Activated CD4-positive, alpha-beta T cell treated with anti-CD3 and anti-CD28 coated beads for 4 hours (primary cell): ENCODE measurements at places on chromosomes 3 and 15.
A peak's percentile ranks its signal among the peaks of the same experiment; 100 is the strongest.

GRCh38 chr3:23797491-23797890 is 8.3 kb upstream of the UBE2E1 start:
- DNase-seq = no peak

DNA sequence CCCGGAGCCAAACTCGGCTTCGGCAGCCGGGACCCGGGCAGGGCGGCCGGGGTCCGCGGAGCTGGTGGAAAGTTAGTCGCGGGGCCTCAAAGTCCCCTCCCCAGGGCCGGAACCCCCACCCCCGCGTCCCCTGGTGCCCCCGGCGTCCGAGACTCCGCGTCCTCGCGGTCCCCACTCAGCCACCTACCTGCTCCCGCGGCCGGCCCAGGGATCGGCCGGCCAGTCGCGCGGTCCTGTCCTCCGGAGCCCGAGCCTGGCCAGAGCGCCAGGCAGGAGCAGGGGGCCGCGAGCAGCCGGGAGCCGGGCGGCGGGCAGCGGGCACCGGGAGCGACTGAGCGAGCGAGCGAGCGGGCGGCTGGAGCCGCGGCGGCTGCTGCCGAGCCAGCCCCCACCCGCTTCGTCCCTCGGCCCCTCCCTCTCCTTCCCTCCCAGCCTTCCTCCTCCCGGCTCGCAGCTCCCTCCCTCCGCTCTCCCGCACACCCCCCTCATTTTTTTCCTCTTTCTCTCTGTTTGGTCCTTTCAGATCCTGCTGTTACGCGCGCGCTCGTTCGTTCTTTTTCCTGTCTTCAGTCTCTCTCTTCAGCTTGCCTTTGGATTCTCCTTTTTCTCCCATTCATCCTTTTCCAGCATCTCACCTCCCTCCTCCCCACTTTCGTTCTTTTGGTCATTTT is at the start of gene MEGF11:
Gene MEGF11 (minus strand): TSS at position 333 of the 671 bp plus-strand sequence. CDS start 125,347 bp downstream, outside the sequence.
- no peak for DNase-seq

DNA sequence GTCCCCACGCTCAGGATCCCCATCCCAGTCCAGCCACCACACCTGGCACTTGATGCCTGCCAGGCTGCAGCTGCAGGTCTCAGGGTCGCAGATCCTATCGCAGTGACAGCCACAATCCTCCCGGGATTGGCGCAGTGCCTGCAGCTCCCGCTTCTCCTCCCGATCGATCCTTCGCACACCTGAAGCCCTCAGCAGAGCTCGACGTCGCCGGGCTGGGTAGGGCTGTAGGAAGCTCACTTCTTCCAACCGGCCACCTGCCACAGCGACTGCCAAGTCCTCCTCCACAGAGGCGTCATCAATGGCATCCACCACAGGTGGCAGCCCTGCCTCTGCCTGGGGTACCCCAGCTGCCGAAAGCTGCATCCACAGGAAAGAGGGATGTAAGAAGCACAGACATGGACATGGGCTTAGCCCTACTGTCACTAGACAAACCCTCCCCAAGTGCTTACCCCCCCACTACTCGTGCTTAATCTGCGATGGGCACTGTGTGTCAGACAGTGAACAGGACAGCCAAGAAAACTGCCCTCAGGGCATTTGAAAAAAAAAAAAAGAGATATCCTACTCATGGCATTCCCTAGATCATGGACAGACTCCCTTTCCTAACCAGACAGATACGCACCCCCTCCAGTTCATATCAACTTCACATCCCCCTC is 9.2 kb downstream of the CSRNP1 start:
- DNase-seq = no peak

GRCh38 chr3:9994086-9994844 is 7.6 kb upstream of the EMC3 start:
- no peak for DNase-seq

DNA sequence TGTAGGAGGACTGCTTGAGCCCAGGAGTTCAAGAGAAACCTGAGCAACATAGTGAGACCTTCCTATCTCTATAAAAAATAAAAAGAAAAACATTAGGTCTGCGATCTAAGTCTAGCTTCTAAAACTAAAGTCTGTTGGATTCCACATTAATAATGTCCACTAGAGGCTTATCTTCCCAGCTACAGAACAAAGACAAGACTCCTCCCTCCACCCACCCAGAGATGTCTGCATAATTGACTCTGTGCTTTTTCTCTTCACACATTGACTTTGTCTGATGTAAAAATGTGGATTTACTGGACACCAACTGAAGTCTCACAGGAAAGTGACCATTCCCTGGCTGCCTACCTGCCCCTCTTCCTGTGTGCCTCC is 91.8 kb downstream of the ATP10A start:
- no peak for DNase-seq

DNA sequence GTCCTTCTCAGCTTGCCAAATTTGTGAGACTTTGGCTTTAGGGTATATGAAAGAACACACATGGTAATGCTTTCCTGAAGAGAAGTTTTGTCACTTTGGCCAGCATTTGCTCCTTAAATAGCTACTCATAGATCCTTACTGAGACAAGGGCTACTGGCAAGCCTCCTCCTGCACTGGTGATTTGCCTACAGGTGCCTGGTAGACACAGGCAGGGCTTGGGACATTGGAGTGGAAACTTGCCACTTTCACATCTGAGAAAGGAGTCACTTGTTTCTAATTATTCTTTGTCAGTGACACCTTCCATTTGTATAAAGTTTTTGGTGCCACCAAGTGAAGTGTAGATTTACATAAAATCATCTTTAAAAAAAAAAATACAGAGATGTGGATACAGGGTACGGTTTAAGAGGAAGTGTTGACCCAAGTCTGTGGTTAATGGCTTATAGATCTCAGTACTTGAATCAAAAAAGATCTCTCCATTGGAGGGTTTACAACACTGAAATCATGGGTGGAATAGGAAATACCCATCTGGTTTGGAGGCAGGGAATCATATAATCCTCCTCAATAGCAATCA is 132.8 kb upstream of the GADL1 start:
- no peak for DNase-seq

DNA sequence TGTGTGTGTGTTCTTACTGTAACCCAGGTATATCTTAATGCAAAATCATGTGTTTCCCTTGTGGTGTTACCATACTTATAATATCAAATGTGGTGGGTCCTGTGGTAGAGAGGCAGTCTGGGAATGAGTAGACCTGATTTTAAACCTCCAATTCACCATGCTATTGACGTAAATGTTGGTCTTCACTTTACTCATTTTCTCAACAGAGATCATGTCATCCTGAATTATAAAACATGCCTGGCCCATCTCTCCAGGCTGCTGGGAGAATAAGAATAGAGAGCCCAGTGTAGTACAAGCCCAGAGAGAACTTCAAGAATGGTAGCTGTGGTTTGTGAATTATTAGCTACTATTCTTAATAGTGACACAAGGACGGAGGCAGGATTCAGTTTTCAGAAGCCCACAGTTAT is 88.1 kb downstream of the MBNL1 start:
- no peak for DNase-seq

GRCh38 chr3:122100591-122101463 is 45.7 kb downstream of the CD86 start:
- peak; percentile 14 for DNase-seq

- no peak for DNase-seq
These were observed 6.3 kb downstream of the CAV3 start for GRCh38 chr3:8739757-8740504.

- no peak for DNase-seq
These were observed 27.4 kb upstream of the OR5K4 start for GRCh38 chr3:98326105-98326893.

- DNase-seq = peak; percentile 69
These were observed 1.5 kb upstream of the MYNN start for GRCh38 chr3:169771497-169772304.
